ENCODE measurements at places on chromosomes 5 and 9. TPM values are rescaled to one million over a fixed set of nuclear protein-coding genes. Genes with fewer than 3 reads are reported as not detected.

- DNase-seq: peak; percentile 81
These were observed 5.2 kb upstream of the BARX1 start for GRCh38 chr9:93960221-93960970.

DNA sequence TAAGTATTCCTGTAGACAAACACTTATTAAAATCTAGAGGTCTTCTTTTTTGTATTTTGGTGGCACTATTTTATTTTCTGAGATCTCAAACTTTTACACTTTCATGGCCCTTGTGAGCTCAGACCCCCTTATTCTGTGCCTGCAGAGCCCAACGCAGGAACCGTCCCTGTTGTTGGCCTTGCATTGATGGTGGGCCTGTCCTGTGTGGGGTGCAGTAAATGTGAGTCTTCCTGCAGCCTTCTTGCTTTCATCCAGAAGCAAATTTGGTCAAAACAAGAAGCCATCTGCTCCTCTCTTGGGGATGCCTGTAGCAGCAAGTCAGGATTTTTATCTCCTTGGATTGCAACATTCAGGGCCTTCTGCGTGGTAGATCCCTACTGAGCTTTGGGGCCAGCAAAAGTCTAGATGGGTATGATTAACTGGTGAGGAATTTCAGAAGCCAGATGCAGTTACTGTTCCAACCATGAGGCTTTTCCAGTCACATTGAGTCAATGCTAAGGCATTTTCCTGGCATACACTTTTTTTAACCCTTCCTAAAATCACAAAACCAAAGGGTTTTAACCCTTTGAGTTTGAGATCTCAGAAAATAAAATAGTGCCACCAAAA, 31.7 kb downstream of the BASP1 start:
- no peak for DNase-seq

DNA sequence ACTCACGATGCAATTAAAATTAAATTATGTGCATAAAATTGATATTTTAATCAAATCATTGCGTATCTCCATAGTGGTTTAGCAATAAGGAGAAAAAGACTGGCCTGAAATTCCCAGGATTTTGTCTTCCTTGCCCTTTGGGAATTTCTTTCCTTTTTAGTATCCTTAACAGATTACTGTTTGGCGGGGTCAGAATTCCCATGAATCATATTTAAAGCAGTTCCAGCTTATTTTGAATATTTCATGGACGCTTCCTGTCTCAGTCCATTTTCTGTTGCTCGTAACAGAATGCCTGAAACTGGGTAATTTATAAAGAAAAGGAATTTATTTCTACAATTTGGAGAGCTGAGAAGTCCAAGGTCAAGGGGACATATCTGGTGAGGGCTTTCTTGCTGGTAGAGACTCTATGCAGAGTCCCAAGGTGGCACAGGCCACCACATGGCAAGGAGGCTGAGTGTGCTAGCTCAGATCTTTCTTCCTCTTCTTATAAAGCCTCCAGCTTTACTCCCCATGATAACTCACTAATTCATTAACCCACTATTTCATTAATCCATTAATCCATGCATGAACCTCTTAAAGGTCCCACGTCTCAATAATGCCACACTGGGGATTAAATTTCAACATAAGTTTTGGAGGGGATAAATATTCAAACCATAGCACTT, 37.8 kb downstream of the CDH6 start:
- no peak for DNase-seq

DNA sequence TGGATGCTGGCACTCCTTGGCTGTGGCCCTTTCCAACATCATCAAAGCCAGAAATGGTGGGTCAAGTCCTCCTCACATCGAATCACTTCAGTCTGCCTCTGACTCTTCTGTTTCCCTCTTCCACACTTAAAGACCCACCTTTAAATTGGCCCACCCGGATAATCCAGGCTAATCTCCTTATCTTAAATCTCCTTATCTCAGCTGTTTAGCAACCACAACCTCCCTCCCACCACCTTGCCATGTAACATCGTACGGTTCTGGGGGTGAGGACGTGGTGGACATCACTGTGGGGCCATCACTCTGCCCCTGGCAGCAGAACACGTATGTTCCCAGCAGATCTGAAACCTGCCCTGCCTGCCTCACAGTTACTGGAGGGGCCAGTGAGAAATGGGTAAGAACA, 11.5 kb downstream of the IGFBPL1 start:
- DNase-seq: no peak

The CFAP157 gene
- 0.14 TPM for total RNA-seq

The FBXO10 gene
- total RNA-seq: 5.4 TPM

Data from posterior vena cava (tissue), 2 donors.